ENCODE measurements at places on chromosomes 13 and 19.

DNA sequence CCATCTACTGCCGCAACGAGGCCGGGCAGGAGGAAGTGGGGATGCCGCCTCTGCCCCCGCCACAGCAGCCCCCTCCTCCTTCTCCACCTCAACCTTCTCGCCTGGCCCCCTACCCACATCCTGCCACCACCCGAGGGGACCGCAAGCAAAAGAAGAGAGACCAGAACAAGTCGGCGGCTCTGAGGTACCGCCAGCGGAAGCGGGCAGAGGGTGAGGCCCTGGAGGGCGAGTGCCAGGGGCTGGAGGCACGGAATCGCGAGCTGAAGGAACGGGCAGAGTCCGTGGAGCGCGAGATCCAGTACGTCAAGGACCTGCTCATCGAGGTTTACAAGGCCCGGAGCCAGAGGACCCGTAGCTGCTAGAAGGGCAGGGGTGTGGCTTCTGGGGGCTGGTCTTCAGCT is 3.4 kb upstream of the NUP62 start:
- DNase-seq = no peak

DNA sequence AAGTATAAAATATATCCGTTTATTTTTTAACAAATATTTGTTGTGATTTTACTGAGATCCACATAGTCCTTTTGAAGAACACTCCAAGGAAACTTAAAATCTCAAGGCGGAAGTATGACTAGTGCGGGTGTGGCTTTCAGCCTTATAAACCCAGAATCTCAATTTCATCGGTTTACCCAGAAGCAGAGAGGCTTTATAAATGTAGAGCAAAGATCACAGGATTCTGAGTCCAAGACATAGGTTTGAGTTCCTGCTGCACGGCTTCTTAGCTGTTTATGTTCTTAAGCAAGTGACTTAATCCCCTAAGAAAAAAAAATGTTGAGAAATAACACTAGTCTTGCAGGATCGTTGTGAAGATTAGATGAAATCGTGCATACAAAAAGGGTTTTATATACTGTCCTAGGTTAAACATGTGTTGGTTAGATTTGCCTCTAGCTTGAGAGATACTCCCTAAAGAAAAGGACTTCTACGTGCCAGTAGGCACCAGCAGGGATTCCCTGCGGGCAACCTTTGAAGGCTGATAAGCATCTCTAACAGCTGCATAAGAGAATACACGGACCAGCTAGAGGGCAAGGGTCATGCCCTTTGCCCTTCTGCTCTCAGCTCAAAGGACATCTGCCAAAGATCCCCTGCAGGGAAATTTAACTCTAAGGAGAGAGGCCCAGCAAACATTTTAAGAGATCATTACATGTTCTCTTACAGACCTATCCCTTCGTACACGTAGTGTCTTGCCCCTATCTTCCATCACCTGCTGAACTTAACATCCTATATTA is 130.4 kb upstream of the MIR17HG start:
- no peak for DNase-seq

DNA sequence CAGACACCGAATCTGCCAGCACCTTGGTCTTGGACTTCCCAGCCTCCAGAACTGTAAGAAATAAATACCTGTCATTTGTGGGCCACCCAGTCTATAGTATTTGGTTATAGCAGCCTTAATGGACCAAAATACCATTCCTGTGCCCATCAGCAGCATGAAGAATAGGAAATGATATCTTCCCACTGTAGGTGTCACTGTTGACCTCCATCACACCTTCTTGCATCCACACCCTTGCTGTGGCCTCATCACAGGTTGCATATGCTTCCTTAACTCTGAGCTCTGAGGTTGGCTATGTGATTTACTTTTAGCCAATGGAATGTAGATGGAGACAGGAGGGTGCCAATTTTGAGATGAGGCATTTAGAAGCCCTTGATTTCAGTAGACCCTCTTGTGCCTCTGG is 242.0 kb upstream of the TSHZ3 start:
- DNase-seq = no peak

DNA sequence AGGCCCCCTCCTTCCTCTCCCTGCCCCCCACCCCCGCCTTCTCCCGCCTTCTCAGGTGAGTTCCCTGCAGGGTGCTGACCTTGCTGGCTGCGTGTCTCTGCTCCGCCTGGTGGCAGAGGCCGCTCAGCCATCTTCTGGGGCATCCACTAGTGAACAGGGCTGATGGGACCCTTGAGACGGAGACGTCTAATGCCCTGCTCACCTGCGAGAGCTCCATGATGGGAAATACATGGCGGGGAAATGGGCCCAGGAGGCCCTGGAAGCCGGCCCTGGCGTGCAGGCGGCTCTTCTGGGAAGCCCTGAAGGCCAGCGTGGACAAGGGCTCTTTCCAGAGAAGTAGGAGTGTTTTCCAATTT is 15.2 kb upstream of the F7 start:
- no peak for DNase-seq

DNA sequence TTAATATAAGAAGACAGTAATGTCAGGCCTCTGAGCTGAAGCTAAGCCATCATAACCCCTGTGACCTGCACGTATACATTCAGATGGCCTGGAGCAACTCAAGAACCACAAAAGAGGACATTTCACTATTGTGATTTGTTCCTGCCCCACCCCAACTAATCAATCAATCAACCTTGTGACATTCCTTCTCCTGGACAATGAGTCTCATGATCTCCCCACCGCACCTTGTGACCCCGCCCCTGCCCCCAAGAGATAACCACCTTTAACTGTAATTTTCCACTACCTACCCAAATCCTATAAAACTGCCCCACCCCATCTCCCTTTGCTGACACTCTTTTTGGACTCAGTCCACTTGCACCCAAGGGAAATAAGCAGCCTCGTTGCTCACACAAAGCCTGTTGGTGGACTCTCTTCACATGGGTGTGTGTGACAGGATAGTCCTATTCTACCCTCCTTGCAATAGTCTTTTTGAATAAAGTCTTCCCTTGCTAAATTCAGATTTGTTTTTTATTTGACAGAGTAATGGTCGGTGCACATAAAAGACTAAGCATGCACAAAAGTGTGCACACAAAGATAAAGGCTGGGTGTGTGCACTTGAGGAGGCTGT is 14.0 kb downstream of the CD70 start:
- no peak for DNase-seq

GRCh38 chr13:31775686-31776085 is 36.4 kb downstream of the RXFP2 start:
- no peak for DNase-seq

- DNase-seq = peak; percentile 76
Measured at GRCh38 chr19:49106648-49107135, 7.5 kb upstream of the LIN7B start.

GRCh38 chr13:80560609-80561008 is 219.7 kb upstream of the SPRY2 start:
- DNase-seq = no peak

DNA sequence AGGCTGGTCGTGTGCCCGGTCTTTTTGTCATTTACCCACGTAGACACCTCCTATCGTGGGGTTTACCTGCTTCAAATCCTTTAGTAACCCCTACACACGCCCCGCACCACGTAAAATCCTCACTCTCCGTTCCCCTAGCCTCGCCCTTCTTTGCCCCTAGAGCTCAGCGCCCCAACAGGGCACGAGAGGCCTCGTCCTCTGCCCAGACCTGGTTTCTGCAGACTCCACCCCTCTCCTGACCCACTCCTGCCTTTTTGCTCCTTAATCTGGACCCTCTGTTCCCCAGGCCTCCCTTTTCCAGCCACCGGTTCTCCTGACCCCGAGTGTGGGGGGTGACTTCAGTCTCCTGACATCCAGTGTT is 412 bp downstream of the ZNF528 start:
- peak; percentile 4 for DNase-seq

GRCh38 chr13:92379371-92379770 is 847.2 kb upstream of the GPC6 start:
- no peak for DNase-seq

DNA sequence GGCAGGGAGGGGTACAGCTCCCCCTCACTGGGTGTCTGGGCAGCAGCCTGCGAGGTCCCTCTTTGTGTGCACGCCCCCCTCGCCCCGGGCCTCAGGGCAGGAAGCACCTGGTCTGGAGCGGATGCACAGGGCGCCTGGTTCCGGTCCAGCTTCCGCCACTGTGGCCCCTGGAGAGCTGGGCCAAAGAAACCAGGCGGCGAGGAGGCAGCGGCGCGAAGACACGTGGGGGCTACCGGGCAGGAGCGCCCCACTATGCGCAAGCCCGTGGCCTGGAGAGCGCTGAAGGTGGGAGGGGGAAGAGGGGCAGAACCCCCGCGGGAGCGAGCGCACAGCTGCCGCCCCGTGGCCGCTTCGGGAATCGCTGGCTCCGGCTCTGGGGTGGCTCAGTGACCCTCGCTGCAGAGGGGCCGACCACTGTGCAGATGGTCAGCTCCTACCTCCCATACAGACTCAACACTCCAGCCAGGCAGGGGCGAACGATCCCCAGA is 1.7 kb upstream of the LYL1 start:
- no peak for DNase-seq

- DNase-seq = peak; percentile 13
Measured at GRCh38 chr19:5805462-5806132, 730 bp downstream of the NRTN start.

- no peak for DNase-seq
Measured at GRCh38 chr13:73731564-73731963, 402.6 kb downstream of the KLF12 start.

GRCh38 chr19:40006273-40006691 is 9.4 kb downstream of the ZNF546 start:
- peak; percentile 65 for DNase-seq

- no peak for DNase-seq
Measured at GRCh38 chr13:52862358-52863206, 14.1 kb upstream of the PCDH8 start.

- no peak for DNase-seq
Measured at GRCh38 chr13:44412346-44412935, 38.8 kb downstream of the SERP2 start.

DNA sequence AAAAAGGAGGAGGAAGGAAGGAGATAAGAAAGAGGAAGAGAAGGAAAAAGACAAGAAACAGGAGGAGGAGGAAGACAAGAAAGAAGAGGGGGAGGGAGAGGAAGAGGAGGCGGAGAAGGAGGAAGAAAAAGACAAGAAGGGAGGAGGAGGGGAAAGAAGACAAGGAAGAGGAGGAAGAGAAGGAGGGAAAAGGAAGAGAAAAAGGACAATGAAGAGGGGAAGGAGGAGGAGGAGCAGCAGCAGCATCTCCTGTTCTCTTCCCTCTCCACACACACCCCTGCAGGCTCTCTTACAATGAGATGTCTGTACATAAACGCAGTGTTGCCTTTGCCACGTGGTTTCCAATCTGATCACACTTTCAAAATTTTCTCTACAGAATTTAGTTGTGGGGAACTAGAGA is 66.6 kb downstream of the RUBCNL start:
- DNase-seq = no peak

- peak; percentile 59 for DNase-seq
Measured at GRCh38 chr19:39112338-39112890, 13.2 kb upstream of the PAK4 start.

All from foreskin keratinocyte (primary cell).